NCI-H2081 treated with DMSO at 0.1 percent for 48 hours (cell line): ENCODE measurements at places on chromosomes 2 and 18.

- DNase-seq: no peak
These were observed 74.7 kb downstream of the ZNF407 start for GRCh38 chr18:74672371-74672770.

DNA sequence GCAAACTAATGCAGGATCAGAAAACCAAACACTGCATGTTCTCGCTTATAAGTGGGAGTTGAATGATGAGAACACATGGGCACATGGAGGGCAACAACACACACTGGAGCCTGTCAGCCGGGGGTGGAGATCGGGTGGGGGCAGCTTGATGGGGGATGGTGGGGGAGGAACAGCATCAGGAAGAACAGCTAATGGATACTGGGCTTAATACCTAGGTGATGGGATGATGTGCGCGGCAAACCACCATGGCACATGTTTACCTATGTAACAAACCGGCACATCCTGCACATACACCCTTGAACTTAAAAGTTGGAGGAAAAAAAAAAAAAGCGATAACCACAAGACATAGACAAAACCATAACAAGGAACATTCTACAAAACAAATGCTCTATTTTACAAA lies 10.4 kb downstream of the CHMP3 start:
- DNase-seq: no peak

GRCh38 chr2:211957799-211958198 lies 580.8 kb downstream of the ERBB4 start:
- no peak for DNase-seq

DNA sequence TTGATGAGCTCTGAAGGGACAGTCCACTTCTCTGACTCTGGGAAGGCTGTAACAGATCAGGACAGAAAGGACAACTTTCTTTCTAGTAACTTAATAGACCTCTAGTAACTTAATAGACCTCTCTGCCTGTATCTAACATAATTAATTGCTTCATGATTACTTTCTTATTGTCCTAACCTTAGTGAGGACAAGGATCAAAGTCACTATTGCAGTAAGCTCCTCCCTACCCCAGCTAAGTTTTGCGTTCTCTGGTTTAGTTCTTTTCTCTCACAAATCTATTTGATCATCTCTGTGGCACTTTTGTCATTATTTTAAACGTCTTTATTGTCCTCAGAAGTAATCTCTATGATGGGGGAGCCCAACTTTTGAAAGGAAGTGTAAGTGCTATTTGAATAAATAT lies 125.5 kb upstream of the UGP2 start:
- no peak for DNase-seq

DNA sequence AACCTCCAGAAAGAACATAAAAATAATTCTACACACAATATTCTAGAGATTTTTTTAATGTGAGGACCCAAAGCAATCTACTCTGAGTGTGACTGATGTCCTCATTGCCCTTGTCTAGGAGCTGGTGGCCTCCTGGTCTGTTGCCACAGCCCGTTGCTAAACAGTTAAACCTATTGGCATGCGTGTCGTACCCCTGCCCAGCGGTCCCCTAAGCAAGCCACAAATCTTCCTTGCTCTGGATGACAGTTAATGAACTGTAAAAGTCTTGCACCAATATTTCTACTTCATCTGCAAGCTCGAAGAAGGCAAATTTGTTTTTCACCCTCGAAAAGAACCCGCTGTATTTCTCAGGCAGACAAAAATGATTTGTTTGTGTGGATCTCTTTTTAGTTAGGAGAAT lies 489.1 kb upstream of the MEX3C start:
- no peak for DNase-seq

- no peak for DNase-seq
These were observed 73.2 kb downstream of the CERS6 start for GRCh38 chr2:168529054-168529833.

GRCh38 chr2:2633017-2633416 lies 301.9 kb upstream of the MYT1L start:
- DNase-seq: no peak

- DNase-seq: no peak
These were observed 34.9 kb downstream of the G6PC2 start for GRCh38 chr2:168935810-168936581.

DNA sequence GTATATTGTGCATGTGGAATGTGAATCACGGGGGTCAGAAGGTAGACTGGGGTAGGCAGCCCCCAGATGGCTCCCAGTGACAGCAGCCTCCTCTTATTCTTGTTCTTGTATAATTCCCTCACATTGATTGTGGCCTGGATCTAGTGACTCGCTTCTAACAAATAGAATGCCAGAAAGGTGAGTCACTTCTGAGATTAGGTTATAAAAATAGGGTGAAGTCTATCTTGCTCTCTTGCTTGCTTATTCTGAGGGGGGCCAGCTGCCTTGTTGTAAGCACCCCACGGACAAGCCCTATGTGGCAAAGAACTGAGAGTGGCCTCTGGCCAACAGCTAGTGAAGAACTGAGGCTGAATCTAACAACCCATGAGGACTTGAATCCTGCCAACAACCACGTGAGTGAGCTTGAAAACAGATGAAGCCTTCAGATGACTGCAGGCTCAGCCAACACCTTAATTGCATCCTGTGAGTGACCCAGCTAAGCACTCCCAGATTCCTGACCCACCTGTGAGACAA lies 15.6 kb upstream of the RMND5A start:
- no peak for DNase-seq

- DNase-seq: no peak
These were observed 33.6 kb downstream of the ASXL3 start for GRCh38 chr18:33611525-33612135.

GRCh38 chr2:151989378-151989777 lies 109.5 kb downstream of the CACNB4 start:
- DNase-seq: no peak

DNA sequence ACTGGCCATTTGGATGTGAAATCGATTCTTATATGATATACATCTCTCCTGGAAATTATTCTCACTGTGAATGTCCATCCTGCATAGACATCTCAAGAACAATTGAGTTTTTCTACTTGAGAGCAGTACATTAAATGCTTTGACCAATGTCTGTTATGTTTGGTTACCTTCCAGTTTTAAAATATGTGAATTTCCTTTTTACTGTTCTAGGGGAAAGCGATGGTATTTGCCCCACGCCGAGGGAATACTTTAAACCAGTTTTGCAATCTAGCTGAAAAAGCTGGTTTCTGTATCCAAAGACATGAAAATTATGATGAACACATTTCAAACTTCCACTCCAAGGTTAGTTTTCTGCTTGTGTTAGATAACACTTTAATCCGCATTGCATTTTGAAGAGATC lies 175.3 kb upstream of the SIX3 start:
- no peak for DNase-seq

GRCh38 chr2:221447310-221447709 lies 124.8 kb downstream of the EPHA4 start:
- DNase-seq: no peak

GRCh38 chr18:58392324-58393000 lies 236.4 kb downstream of the ALPK2 start:
- DNase-seq: no peak

DNA sequence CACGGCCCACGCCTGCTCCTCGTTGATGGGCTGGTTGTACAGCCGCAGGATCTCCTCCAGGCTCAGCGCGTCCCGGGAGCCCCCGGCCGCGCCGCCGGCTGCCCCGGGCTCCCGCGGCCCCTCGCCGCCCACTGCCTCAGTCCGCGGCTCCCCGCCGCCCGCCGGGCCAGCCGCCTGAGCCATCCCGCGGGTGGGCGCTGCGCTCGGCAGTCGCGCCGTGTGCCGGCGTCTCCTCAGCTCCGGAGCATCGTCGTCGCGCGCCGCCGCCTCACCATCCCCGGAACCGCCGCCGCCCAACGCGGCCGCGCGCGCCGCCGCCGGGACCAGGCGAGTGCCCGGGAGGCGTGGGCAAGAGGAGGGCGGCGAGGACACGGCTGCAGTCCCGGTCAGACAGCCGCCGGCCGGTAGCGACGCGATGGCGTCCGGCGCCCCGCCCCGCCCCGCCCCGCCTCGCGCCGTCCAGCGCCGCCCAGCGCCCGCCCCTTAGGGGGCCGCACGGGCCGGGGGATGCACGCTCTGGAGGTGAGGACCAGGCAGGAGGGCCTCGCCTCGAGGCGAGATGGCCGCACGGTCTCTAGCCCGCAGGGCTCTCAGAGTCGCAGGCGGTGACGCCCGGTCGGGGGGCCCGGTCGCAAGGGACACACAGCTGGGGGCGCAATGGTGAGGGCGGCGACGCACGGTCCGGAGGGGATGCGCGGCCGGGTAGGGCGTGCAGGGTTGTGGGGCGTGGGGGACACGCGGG lies at the start of gene SPIRE1:
Gene SPIRE1, minus strand, starts transcription at position 424 of the 742 bp plus-strand sequence. Its CDS starts 241 bp downstream, at position 183.
- no peak for DNase-seq

DNA sequence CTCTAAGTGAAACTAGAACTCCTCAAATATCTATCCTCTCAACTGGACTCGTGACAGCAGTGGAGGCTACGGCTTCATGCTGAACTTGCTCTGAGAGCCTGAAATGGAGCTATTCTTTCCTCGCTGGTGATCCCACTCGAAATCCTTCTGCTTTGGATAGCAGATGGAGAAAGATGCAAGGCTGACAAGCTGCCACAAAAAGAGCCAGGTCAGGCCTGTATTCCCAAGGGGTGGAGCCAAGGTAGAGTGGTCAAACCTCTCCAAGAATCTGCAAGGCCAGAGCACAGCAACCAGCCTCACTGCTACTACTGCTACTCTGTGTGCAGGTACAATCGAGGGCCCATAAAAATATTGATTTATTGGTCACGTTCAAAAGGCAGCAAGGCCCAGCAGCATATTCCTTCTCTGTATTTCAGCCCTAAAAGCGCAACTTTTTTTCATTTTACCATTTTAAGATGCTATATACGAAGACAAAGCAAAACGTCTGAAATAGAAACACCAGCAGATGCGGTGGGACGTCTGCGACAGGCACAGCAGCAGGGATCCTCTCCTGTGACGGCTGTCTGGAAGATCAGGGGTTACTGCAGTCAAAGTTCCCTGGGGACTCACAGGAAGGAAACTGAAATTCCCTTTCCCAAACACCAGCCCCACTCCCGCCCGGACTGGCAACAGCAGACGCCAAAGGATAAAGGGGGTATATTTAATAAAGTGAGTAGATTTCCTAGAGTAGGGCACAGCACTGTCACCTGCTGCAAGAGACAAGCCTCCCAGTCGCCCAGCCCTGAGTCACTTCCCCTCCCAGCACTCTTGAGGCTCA lies 2.4 kb downstream of the SPRED2 start:
- DNase-seq: no peak

- DNase-seq: peak; percentile 32
These were observed at the start of gene GULP1 for GRCh38 chr2:188291617-188292347. GULP1 (plus strand) TSS chr2:188291874; CDS start chr2:188477703, 185,829 bp downstream.

DNA sequence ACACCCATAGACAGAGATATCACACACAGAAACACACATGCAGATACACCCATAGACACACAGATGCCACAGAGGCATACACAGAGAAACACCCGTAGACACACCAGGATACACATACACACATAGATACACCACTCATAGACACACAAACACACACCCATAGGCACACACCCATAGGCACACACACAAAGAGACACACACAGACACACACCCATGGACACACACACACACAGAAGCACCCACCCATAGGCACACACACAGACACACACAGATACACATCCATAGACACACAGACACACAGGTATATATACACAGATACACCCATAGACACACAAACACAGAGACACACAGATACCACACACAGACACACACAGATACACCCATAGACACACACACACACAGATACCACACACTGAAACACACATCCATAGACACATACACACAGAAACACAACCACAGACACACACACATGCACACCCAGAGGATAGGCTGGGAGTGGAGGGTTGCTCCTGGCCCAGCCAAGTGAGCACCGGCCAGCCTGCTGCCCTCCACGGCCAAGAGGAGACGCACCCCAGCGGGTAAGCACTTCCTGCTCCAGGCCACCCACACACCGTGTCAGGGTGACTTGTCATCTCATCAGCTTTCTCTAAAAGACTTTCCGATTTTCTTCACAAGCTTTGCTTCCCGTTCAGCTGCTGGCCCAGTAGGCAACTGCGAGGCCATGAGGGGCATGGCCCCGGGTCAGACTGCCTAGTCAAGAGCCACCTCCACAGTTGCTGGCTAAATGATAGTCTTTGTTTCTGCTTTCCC lies 14.1 kb upstream of the CNNM3 start:
- no peak for DNase-seq

DNA sequence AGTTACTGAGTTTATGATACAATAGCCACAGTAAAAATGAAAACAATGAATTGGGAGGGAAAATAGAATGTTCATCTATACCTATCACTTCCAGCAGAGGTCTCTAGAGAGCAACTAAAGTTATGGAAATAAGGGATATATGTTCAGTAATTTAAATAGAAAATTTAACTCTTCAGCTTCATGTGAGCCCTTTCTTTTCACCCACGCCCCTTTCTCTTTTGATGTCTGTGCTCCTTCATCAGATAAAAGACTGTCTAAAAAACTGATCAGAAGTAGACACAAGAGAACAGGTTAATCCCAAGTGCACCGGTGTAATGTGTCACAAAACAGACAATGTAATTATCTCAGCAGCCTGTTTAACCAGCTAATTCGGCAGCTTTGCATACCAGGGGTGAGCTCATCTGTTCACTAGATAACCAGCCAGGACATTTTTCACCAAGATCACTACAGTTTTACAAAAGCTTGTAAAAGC lies 238.5 kb upstream of the ERBB4 start:
- DNase-seq: peak; percentile 12

DNA sequence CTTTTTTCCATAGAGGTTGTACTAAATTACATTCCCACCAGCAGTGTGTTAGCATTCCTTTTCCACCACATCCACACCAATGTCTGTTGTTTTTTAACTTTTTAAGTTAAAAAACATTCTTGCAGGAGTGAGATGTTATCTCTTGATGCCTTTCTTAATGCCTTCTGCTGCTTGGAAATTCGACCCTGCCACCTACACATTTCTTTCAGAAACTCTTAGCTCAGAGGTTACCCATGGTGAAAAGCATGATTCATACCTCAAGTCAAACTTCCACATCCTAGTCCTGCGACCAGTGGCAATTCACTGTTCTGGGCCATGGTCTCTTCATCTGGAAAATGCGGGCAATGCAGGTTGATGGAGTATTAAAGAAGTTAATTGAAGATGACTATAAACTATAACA lies 12.7 kb upstream of the HNMT start:
- DNase-seq: no peak

DNA sequence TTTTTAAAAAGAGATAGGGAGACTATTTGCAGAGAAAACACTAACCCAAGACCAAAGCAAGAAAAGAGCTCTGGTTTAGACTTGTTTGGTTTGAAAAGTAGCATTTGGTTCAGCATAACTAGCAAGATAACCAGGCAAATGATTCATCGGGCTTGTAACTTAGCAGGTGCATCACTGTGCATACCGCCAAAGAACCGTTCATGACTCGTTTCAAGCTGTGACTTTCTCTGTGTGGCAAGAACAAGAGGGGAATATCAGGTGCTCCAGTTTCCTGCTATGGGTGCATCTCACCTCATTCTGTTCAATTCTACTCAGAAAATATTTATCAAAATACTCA lies 244.9 kb downstream of the ETAA1 start:
- no peak for DNase-seq

DNA sequence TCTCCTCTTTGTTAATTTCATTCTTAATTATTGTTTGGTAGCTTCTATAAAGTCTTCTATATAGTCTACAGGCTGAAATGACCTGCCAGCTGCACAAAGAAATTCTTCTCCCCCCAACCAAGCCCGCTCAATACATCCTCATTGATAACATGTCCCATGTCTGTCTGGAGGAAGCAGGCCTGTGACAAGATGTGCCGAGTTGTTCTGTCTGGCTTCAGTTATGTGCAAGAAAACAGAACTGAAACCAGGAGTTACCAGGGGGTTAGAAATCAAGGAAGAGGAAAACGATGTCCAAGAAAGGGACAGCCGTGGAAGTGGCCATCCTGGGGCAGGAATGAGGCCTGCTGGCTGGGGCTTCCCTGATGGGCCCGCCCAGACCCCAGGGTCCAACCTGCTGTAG lies 57.6 kb downstream of the MTCL1 start:
- no peak for DNase-seq

- DNase-seq: no peak
These were observed 134.2 kb upstream of the PIK3C3 start for GRCh38 chr18:41820784-41821183.
